Endothelial cell (in vitro differentiated cells): ENCODE measurements at places on chromosomes 16 and 17. TPM values are rescaled to one million over a fixed set of nuclear protein-coding genes. Genes with fewer than 3 reads are reported as not detected.
A peak's percentile ranks its signal among the peaks of the same experiment; 100 is the strongest.

EFCAB13 gene
- total RNA-seq, result 4.6 TPM

GRCh38 chr17:73546114-73546513 is 98.1 kb downstream of the SDK2 start:
- no peak for DNase-seq

USP31 gene
- 32.0 TPM for total RNA-seq

GRCh38 chr16:83115491-83116232 is 488.9 kb downstream of the CDH13 start:
- no peak for DNase-seq

- no peak for DNase-seq
Measured at GRCh38 chr17:49151996-49152395, 19.4 kb downstream of the B4GALNT2 start.

- DNase-seq, result no peak
Measured at GRCh38 chr16:82301146-82301755, 131.2 kb upstream of the MPHOSPH6 start.

- no peak for DNase-seq
Measured at GRCh38 chr16:64470916-64471315, 650.9 kb downstream of the CDH11 start.

PTX4 gene
- total RNA-seq, result 0.21 TPM

DNA sequence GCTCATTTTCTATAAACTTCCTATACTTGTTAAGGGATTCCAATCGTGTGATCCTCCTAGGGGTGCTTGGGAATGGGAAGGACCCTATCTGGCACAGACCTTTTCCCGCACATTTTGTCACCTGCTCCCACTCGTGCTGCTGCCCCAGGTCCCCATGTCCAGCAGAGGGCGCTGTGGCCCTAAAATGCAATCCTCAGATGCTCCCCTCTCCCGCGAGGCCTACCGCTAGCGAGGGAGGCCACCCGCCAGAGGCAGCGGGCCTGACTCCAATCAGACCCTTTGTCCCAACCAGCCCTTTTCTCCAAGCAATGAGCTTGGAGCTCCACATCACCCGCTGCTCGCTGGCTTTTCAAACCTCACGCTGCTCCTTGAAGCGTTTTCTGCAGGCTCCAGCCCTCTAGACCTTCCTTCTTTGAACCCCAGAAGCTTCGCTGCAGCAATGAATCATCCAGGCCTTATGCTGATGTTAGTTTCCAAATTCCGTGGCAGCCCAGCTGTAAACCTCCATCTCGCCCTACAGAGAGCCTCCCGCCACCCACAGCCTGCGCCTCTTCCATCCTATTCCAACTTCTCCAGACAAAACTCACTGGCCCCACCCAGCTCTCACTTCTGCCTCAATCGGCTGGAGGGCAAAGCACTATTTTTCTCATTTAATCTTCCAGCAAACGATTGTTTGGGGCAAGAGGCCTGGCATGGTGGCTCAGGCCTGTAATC is 23.6 kb upstream of the FZD2 start:
- DNase-seq, result peak; percentile 93

C1QL1 gene
- total RNA-seq, result not detected

GRCh38 chr17:65039336-65039988 is 17.1 kb downstream of the GNA13 start:
- no peak for DNase-seq
